Lung microvascular endothelial cell (primary cell): ENCODE measurements at places on chromosomes 3 and 15.

- no peak for DNase-seq
Observed at GRCh38 chr3:45227071-45227820, 1.2 kb upstream of the TMEM158 start.

DNA sequence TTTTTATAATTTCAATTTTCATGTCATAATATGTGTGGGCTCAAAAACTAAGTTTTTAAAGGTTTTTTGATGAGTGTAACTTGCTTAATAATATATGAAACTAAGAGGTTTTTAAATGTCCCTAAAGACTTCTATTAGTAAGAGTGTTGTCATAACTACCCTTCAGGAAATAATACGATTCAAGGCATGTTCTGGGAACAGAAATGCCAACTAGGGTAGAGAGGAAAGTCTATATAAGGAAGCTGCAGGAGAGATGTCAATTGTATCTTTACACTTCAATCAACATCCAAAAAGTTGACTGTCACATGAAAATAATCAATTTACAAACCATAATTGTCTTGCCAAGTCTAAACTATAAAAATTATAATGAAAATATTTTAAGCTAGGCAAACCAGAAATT is 76.3 kb downstream of the SMARCC1 start:
- DNase-seq = peak; percentile 13

- DNase-seq = no peak
Observed at GRCh38 chr3:192864941-192865340, 52.7 kb downstream of the MB21D2 start.

- DNase-seq = peak; percentile 88
Observed at GRCh38 chr15:65939901-65940617, 70.8 kb downstream of the RAB11A start.

- DNase-seq = peak; percentile 59
Observed at GRCh38 chr15:44711743-44712345, 527 bp downstream of the B2M start.

- no peak for DNase-seq
Observed at GRCh38 chr3:122167630-122168029, 15.8 kb upstream of the CASR start.

- no peak for DNase-seq
Observed at GRCh38 chr3:124333931-124334640, 342.2 kb upstream of the ROPN1 start.

- no peak for DNase-seq
Observed at GRCh38 chr3:46624533-46624932, 12.2 kb downstream of the FAM240A start.

DNA sequence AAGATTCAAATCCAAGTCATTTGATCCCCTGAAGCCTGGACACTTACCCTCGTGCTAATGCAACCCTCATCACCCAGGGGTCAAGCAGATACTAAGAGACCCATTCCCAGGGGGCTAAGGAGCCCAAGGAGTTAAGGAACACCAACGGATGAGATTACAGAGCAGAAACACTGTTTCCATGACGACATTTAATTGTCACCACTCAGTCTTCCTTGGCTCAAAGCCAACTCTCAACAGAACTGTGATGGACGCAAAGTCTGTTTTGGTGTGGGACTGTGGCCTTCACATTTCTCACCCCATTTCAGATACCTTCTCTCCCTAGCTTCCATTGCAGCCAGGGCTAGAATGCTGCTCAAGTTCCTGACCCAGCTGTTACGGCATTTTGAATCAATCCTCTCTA is 383.5 kb upstream of the WNT5A start:
- DNase-seq = no peak

DNA sequence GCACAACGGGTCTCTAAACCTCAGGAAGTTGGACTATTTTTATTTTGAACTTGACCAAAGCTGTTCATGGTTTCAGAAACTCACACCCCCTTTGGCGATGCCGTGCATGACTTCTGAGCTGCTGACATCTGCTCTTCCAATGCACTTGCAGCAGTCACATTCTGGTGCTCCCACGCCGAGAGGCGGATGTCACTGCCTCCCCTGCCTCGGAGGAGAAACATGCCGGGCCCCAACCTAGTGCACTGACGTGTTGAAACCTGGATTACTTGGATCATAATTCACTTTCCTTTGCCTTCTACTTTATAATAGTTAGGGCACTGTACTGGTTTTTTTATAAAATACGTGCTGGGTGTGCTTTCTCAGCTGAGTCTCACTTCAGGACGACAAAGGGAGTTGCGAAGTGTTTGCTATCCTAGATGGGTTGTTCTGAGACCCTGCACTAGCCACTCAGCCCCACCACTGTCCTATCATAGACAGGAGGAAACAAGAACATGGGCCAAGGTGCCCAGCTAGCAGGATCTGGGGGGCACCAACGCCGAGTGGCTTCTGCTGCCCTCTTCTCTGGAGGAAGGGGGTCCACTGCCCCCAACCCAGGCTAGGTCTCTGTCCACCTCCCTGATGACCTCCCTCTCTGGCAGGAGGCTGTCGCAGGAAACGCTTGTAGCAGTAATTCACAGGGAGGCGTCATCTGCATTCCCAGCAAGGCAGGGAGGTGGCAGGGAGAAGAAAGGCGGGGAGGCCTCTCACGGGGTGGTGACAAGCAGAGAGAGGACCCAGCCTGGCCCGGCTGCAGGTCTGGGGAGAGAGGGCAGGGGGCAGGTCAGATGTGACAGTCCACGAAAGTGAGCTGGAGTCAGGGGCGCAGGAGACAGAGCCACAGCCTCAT is 158.8 kb upstream of the IQSEC1 start:
- DNase-seq = no peak

- DNase-seq = peak; percentile 51
Observed at GRCh38 chr15:99504823-99505551, 60.8 kb upstream of the MEF2A start.

DNA sequence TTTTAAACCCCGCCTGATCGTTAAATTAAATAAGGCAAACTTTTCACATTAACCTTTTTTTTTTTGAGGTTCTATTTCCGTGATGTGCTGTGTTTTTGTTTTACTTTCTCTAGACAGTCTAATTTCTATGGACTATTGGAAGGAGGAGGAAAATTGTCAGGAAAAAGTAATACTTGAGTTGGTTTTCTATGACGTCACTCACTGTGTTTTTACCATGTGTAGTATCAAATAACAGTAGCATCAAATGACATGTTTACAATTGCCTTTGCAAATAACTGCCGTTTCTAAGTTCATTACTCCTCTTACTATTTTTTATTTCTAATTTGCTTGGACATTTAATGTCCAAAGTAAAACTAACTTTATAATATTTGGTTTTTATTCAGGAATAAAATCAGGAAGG is 32.3 kb downstream of the MYO1E start:
- no peak for DNase-seq

DNA sequence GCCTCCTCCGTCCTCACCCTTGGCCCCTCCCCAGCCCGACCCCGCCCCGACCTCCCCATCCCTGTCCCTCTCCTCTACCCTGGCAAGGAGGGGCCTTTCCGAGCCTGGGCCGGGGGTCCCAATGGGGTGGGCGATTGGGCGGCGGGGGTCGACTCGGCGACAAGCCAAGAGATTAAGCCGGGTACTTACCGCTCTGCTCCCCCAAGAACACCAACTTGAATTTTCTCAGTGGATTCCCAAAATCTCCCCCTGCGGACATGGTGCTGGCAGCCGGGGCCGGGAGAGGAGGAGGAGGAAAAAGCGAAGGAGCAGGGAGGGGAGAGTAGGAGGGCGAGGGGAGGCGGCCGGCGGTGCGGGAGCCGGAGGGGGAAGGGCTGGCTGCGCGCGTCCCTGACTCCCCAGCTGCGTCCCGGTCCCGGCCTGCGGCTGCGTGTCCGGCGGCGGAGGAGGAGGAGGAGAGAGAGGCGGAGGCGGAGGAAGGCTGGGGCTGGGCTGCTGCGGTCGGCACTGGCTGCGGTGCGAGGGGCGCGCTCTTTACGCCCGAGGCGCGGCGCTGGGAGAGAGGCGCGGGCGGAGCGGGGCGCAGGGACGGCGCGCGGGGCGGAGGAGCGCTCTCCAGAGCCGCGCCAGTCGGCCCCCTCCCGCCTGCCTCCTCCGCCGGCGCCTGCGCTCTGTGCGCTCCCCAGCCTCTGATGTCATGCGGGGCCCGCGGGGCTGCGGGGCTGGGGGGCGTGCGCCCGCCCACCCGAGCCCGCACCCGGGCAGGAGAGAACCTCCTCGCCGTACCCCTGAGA is at the start of gene RAB6B:
TSS of gene RAB6B (minus strand) at position 675 of the 794 bp plus-strand sequence. CDS start at position 259, 416 bp downstream.
- peak; percentile 65 for DNase-seq

GRCh38 chr15:55791551-55792400 is 48.8 kb upstream of the PRTG start:
- no peak for DNase-seq

- DNase-seq = no peak
Observed at GRCh38 chr3:129603561-129603942, 2.9 kb downstream of the PLXND1 start.

- DNase-seq = no peak
Observed at GRCh38 chr15:88193415-88193814, 63.1 kb downstream of the NTRK3 start.

- DNase-seq = peak; percentile 66
Observed at GRCh38 chr3:119681279-119681678, 4.1 kb upstream of the COX17 start.

GRCh38 chr3:194664857-194665256 is 7.1 kb downstream of the LSG1 start:
- peak; percentile 92 for DNase-seq

DNA sequence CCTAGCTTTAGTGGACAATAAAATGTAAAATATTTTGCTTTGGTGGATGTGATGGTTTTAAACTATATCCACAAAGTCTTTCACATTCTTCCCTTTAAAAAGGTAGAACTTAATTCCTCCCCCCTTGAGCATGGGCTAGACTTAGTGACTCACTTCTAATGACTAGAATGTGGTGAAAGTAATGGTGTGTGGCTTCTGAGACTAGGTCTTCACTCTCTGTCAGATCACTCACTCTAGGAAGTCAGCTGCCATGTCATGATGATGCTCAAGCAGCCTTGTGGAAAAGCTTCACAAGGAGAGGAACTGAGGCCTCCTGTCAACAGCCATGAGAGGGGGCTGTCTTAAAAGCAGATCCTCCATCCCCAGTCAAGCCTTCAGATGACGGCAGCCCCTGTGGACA is 4.2 kb downstream of the LRRC2 start:
- no peak for DNase-seq

DNA sequence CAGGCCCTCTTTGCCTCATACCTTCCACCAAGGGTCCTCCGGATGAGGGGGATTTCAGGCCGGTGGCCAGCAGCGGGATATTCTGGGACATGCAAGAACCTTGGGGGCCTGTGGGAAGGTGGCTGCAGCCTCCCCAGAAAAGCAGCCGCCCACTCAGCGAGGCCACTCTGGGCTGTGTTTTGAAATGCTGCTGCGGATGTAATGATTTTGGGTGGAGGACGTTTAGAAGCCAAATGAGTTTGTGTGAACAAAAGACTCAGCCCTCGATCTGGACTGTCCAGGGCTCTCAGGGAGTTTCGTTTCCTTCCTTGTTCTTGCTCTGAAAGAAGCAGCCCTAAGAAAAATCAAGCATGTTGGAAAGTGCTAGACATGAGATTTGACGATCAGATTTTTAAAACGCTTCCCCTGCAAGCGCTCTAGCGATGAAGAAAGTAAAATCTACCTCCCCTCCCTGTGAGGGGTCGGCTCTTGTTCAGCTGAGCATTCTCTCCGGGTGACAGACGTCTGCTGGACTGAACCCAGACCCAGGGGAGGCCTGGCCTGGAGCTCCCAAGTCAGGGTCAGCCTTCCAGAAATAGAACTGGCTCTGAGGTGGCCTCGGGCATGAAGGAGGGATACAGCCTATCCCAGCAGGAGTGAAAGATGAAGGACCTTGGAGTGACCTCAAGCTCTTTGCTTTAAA is 12.9 kb downstream of the HEG1 start:
- no peak for DNase-seq

DNA sequence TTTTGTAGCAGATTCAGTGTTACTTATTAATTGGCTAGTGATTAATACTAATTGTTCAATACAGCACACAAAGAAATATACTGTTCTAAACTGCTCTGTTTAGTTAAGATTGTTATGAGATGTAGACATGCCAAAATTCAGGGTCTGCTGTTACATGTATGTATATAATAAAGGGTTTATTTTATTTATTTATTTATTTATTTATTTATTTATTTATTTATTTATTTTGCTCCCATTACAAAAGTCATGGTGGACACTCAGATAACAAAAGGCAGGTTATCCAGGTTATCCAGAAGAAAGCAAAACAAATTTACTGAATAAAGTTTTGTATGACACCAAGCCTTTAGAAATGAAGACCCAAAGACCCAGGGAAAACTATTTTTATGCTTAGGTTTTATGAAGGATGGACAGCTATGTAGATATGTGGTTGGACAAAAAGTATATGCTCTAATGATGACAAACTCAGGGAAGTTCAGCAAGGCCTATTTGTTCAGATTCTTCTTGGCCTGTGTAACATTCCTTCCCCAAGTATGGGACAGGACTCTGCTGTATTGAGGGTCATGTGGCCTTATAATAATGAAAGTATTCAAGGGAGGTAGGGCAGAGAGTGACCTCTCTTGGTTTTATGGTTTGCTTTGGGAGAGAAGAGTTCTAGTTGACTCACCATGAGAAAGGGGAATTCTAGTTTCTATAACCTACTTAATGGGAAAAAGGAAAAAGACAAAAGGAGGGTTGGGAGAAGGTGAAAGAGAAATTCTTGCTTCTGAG is 1056.8 kb downstream of the ROBO2 start:
- no peak for DNase-seq

- DNase-seq = no peak
Observed at GRCh38 chr15:48814286-48814685, 3.4 kb upstream of the CEP152 start.

GRCh38 chr3:192296845-192297244 is 430.5 kb downstream of the FGF12 start:
- DNase-seq = no peak

- no peak for DNase-seq
Observed at GRCh38 chr3:125960456-125961288, 8.3 kb upstream of the ROPN1B start.

DNA sequence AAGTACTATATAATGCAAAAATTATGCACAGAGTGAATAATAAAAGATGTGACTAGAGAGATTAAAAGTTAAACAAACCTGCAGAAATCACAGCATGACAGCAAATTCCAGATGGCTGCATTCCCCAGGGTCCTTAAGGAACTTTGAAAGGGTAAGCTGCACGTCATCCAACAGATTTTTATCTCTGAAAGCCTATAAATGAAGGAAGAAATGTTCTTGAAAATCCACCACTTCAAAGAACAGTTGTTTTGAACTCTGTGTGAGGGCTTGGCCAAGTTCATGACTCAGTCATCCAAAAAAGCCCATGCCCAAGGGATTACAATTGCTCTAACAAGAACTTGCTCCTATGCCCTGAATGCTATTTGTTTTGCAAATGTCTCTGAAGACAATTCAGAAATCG is 603.6 kb downstream of the PLOD2 start:
- no peak for DNase-seq

- no peak for DNase-seq
Observed at GRCh38 chr15:83081256-83082014, 14.4 kb upstream of the BTBD1 start.

GRCh38 chr3:48619541-48620524 is 1.7 kb downstream of the TMEM89 start:
- no peak for DNase-seq

DNA sequence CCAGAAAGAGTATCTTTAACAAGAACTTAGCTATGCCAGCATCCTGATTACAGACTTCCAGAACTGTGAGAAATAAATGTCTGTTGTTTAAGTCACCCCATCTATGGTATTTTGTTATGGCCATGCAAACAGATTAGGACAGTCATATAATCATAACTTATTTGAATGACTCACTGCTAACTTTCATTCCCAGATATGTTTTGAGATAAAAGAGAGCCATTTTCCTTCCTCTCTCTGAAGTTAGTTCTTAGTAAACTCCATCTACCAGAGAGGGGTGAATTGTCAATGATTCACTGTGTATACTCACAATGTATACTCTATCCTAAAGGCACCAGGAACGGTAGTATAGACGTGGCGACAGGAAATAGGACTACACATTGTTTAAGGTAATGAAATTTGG is 179.4 kb upstream of the DPH6 start:
- DNase-seq = no peak
